Uterus (tissue), 4 donors: ENCODE measurements at places on chromosomes 12 and 14. TPM values are rescaled to one million over a fixed set of nuclear protein-coding genes. Genes with fewer than 3 reads are reported as not detected.
A peak's percentile ranks its signal among the peaks of the same experiment; 100 is the strongest.

DNA sequence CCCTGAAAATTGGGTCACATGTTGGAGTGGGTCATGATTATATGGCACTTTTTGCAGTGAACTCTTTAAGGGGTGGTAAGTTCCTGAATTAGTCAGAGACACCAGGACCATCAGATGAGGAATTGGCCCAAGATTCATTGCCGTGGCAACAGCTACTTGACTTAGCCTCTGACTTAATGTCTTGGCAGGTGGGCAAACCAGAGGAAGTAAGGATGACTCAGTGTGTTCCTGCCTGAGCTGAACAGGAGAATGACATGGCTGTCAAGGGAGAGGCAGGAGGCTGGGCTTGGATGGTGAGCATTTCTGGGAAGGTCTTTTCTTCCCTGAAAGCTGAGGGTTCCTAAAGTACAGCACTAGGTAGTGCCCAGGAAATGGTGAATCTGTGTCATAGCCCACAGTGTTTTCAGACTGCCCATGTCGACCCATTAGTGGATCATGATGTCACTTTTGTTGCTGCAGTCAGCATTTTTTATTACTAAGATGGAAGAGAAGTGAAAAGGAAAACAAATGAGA, 170.1 kb upstream of the PWP1 start:
- no peaks in the 10 kb centered on the region for H3K36me3 ChIP-seq
- DNase-seq: no peak
- H3K4me3 ChIP-seq: no peak overlapping the region

The ASB2 gene
- 30.2 TPM for total RNA-seq

The EFS gene
- total RNA-seq: 13.2 TPM

The PLEKHH1 gene
- 5.9 TPM for total RNA-seq

The TAPBPL gene
- 12.1 TPM for total RNA-seq

GRCh38 chr12:65501093-65501621, 222.7 kb downstream of the MSRB3 start:
- H3K4me1 ChIP-seq: no peaks in the 10 kb centered on the region
- H3K36me3 ChIP-seq: no peaks in the 10 kb centered on the region
- DNase-seq: no peak

The IKBIP gene
- total RNA-seq: 11.8 TPM

DNA sequence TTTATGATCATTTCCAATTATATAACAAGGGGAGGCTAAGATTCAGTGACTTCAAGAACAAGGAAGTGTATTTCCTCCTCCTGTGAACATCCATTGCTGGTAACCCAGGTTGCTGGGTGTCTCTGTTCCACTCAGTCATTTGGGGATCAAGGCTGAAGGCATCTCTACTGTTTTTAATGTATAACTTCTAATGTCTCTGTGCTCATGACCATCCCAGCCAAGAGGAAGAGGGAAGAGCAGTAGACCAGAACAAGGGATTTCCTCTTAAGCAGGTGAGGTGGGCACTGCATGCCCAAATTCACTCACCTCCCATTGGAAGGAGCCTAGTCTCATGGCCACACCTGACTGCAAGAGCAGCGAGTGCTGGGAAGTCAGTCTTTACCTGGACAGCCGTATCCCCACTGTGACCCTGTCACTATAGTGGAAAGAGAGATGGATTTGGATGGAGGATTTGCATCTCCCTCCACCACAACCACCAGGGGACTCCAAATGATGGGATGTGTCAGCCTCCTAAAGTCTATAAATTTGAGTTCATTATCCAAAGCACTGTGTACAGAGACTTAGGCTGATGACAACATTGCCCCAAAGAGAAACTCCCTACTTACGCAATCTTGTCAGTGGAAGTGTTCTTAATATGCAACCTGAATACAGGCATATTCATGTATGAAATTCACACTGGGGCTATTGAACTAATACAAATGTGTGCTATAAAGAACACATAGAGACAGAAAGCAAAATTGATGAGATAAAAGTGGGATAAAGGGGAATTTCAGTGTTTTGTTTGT, 368.7 kb downstream of the TMEM132D start:
- no peak overlapping the region for H3K4me3 ChIP-seq
- H3K4me1 ChIP-seq: no peaks in the 10 kb centered on the region
- H3K36me3 ChIP-seq: no peaks in the 10 kb centered on the region
- no peak overlapping the region for H3K27ac ChIP-seq
- no peak for DNase-seq
- H3K27me3 ChIP-seq: no peaks in the 10 kb centered on the region

GRCh38 chr14:73719791-73720190, 5.6 kb upstream of the PNMA1 start:
- H3K4me3 ChIP-seq: no peak overlapping the region
- H3K36me3 ChIP-seq: no peaks in the 10 kb centered on the region
- H3K27me3 ChIP-seq: no peaks in the 10 kb centered on the region
- peaks cover 17% of the 10 kb centered on the region for H3K4me1 ChIP-seq

The L3HYPDH gene
- 39.4 TPM for total RNA-seq

GRCh38 chr12:578748-579419, 84.4 kb downstream of the NINJ2 start:
- no peaks in the 10 kb centered on the region for H3K36me3 ChIP-seq
- no peaks in the 10 kb centered on the region for H3K4me1 ChIP-seq
- H3K4me3 ChIP-seq: no peak overlapping the region
- H3K27ac ChIP-seq: no peak overlapping the region
- H3K27me3 ChIP-seq: no peaks in the 10 kb centered on the region
- no peak for DNase-seq

DNA sequence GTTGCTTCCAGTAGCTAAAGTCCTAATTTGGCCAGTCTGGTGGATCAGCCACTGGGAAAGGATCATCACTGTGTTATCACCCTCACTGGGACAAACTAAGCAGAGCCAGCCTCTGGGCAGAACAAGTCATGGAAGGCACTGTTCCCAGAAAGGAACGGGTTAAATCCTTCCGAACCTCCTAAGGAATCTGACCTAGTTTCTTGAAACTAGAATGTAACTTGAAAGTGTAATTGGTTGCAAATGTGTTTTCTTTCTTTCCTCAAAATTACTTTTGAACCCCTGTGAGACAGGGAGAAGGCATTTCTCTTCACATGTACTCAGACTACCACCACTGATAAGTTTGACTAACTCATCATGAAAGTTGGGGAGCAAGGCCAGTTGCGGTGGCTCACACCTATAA, 18.7 kb upstream of the KICS2 start:
- H3K27ac ChIP-seq: no peak overlapping the region
- no peaks in the 10 kb centered on the region for H3K36me3 ChIP-seq
- H3K27me3 ChIP-seq: no peaks in the 10 kb centered on the region
- DNase-seq: no peak
- H3K4me3 ChIP-seq: no peak overlapping the region

GRCh38 chr12:30063435-30063945, 279.7 kb upstream of the TMTC1 start:
- DNase-seq: no peak
- H3K4me3 ChIP-seq: no peak overlapping the region
- no peaks in the 10 kb centered on the region for H3K27me3 ChIP-seq
- no peaks in the 10 kb centered on the region for H3K4me1 ChIP-seq
- no peak overlapping the region for H3K27ac ChIP-seq
- H3K36me3 ChIP-seq: no peaks in the 10 kb centered on the region

The EIF5 gene
- 66.5 TPM for total RNA-seq

GRCh38 chr12:119668324-119668841, 450 bp downstream of the PRKAB1 start:
- no peak for DNase-seq
- no peaks in the 10 kb centered on the region for H3K4me1 ChIP-seq
- H3K27ac ChIP-seq: peak overlapping the region; percentile 94
- H3K27me3 ChIP-seq: no peaks in the 10 kb centered on the region

GRCh38 chr12:28108599-28108998, 81.7 kb upstream of the CCDC91 start:
- H3K4me3 ChIP-seq: no peak overlapping the region

DNA sequence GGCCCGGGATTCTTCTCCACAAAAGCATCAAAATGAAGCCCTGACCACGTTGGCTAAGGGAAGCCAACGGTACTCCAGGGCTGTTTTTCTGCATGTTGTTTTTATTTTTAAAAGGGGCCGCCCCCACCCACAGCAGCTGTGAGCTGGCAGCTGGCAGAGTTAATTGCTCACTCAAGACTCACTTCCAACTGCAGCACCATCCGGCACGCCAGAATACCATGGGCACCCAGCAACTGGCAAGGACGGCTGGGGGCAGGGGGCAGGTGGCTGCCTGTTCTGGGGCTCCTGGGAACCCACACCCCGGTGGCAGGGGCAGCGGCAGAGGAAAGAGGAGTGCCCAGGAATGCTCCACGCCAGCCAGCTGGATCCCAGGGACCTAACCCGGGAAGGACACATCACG, 44.3 kb downstream of the NCOR2 start:
- no peaks in the 10 kb centered on the region for H3K36me3 ChIP-seq
- DNase-seq: no peak
- H3K4me3 ChIP-seq: no peak overlapping the region

DNA sequence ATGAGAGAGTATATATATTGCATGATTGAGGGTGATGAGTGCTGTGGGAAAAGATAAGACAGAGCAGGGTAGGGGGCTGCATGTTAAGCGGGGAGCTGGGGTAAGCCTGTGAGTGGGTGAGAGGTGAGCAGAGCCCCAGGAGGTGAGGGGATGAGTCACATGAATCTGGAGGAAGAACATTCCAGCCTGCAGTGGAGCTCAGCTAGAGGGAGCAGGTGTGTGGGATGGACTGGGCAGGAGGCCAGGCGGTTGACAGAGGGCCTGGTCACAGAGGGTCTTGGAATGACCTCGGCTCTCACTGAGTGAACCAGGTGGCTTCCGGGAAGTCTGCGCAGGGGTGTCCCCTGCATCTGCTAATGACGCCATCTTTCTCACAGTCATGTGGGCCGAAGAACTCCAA, 44.4 kb downstream of the GIT2 start:
- H3K27me3 ChIP-seq: no peaks in the 10 kb centered on the region
- peak; percentile 27 for DNase-seq
- no peaks in the 10 kb centered on the region for H3K4me1 ChIP-seq

The FLRT2 gene
- 5.4 TPM for total RNA-seq
